CD4-positive, alpha-beta T cell (primary cell): ENCODE measurements at places on chromosomes 12 and 14.

- no peak for DNase-seq
Measured at GRCh38 chr14:56328021-56328420, 209.8 kb downstream of the PELI2 start.

DNA sequence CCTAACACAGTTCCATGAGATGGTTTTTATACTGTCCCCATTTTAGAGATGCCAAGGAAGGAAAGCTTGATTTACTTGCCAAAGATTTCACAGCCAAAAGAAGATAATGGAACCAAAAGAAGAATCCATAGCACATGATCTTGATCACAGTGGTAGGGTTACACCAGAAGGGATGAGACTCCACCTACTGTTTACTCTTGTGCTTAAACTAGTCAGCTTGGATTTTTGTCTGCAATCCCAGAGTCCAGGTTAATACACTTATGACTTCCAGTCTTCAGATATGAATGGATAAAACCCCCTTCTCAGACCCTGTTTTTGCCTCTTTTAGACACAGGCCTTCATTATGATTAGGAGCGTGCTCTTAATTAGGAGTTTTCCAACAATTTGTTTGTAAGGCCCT, 454.2 kb downstream of the AEBP2 start:
- no peak for DNase-seq

DNA sequence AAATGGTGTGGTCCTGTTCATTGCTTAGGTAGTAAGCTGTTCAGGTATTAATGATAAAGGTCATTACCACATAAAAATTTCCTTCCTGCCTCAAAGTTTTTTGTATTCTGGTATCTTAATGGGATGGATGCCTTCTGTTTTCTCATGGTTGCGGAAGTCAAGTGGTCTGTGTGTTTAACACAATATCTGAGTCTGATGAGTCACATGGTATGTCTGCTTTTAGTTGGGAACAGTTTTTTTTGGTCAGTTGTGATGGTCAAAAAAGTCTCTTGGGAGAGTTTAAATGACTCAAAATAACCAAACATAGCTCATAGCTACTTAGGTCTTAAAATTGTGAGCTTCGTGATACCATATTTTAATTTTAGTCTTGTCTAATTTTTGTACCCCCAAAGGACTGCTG, 40.7 kb downstream of the STK38L start:
- no peak for DNase-seq

GRCh38 chr14:90487031-90487430, 90.2 kb downstream of the CALM1 start:
- no peak for DNase-seq

DNA sequence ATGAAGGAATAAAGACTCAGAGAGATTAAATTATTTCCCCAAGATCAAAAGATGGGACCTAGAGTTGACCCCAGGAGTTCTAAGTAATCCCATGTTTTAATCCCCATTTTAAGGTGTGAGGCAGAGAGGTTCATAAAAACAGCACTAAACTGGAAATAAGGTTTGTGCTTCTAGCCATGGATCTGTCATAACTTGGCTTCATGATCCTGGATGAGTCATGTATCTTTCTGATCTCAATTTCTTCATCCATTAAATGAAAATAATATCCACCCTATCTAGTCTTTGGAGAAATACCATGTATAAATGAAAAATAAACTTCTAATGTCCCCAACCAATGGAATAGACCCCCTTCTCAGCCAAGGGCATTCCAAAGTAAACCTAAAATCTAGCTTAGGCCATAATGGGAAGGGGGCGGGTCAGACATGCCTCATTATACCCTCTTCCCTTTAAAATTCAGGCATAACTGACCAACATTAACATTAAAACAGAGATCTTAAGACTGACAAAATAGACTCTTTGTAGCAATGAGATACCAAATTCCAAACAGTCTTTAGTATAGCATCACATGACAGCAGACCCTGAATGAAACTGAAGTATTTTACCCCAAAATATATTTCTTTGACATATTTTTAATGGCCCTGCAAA, 47.8 kb downstream of the SLC41A2 start:
- DNase-seq, result no peak

DNA sequence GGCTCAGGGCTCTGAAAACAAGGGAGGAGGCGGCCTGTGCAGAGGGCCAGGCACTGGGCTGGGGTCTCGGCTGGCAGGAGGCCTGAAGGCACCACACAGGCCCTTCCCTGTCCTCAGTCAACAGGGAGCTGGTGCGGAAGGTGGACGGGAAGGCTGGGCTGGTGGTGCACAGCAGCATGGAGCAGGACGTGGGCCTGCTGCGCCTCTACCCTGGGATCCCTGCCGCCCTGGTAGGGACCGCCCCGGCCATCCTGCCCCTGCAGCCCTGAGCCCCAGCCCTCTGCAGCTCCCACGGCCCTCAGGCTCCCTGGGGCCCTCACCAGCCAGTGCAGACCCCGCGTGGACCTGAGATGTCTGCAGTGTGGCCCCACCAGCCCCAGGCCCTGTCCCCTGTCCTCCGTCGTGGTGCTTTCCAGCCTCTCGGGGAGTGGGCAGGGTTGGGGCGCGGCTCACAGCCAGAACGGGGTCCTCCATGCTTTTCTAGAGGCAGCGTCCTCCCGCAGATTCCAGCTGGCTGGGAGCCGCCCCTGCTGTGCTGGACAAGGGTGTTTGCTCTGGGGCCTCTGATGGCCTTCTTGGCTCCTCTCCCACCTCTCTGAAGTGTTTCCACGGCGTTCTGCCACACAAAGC, 18.1 kb downstream of the ASPG start:
- no peak for DNase-seq

DNA sequence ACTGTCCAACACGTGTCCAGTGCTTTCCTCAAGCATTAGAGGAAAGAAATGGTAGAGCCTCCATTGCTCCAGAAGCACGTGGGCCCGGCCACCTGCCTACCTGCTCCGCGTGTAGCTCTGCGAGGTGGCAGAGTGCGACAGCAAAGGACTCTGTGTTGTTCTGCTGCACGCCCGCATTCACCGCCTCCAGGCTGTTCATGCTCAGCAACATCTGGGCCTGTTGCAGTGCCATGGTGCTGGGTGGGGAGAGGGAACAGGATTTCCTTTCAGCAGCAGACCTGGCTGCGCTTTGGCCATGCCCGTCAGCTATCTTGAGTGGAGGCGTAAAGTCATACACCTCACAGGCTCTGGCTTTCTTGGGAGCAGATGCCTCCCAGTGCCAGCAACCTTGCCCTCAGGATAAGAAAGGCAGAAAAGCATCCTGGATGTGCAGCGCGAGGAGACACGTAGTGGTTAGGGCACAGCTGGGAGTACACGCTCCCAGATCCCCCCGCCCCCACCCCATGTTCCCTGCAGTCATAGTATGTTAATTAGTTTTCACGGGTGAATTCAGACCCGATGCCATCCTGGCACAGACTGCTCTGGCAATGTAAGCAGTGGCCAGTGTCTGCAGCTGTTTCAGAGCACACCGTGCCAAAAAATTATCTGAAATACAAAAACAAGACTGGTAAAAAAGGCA, 25.1 kb downstream of the ANAPC5 start:
- DNase-seq, result no peak

- DNase-seq, result no peak
Measured at GRCh38 chr12:19683178-19683927, 244.1 kb downstream of the AEBP2 start.

DNA sequence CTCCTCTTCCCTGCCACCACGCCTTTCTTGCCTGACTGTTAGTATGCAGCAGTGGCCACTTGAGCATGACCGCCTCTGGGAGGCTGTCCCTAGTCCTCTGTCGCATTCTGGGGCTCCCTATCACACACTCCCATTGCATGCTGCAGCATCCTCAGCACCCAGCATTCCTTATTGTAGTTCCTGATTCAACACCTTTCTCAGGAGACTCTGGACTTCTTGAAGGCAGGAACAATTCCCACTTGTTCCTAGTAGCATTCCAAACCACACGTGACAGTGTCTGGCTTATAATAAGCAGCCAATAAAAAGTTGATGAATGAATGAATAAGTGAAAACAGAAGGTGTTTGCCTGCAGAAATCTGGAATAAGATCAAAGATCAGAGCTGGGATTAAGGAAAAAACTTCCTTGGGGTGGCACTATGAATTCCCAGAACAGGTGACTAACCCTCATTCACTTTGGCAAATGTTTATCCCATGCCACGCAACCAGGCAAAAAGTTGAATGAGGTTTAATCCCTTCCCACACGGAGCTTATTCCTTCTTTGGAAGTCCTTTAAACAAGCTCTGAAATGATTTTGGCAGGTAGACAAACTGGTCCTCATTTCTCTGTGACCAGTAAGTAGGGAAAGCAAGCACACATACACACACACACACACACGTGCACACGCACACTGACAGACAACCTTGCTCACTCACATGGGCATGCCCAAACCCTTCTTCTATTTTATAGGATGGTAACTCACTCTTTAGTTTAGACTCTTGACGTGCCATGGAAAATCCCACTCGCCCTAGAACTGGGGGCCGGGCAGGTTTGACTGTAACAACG, 26.5 kb downstream of the NTF3 start:
- DNase-seq, result no peak

DNA sequence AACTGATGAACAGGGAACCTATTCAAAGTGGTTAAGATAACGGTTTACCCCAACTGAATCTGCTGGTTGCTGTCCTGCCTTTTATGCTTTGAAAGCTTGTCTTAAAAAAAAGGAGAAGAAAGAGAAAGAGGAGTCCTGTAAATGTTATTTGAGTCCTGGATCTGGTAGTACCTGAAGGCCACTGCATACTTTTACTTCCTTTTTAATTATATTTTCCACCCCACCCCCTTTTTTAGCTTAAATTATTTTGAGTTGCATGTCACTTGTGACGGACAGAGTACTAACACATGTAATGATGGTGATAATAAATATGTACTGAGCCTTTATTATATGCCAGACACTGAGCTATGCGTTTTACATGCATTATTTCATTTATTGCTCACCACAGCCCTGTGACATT, 2.5 kb upstream of the AMIGO2 start:
- no peak for DNase-seq

- DNase-seq, result peak; percentile 28
Measured at GRCh38 chr14:55339770-55340169, 68.5 kb downstream of the FBXO34 start.

GRCh38 chr14:20986811-20987210, 3.0 kb upstream of the METTL17 start:
- no peak for DNase-seq

DNA sequence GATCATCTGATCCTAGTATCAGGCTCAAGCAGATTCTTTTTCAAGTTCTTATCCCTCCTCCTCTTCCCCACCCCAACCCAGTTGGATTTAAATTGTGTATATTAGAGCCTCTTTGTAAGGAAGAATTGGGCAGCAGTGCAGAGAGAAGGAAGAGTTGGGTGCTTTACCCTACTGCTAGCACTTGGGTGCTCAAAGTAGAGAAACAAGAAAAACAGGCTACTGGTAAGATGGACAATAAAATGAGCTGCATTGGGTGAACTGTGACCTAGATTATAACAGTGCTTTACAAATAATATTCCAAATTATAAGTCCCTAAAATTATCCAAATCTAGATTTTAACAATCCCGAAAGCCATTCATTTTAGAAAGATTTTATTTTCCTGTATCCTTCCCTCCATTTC, 363.4 kb upstream of the GARIN6 start:
- no peak for DNase-seq

DNA sequence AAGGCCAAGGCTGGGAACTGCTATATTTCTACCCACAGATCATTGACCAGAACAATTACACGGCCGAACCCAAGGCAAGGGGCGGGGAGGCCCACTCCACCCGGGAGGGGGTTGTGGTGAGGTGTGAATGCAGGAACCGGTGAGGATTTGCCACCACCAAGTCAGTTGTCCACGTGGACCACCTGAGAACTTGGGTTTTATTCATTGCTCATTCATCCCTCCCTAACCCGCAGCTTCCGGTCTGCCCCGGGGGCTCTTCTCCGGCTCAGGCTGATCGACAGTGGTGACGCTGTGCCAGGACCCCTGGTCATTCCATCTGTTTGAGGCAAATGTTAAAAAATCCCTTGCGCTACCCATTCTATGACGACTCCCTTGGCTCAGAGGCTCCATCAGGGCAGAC, 127.7 kb upstream of the RTL1 start:
- no peak for DNase-seq

- no peak for DNase-seq
Measured at GRCh38 chr12:102568276-102568675, 87.9 kb upstream of the IGF1 start.

DNA sequence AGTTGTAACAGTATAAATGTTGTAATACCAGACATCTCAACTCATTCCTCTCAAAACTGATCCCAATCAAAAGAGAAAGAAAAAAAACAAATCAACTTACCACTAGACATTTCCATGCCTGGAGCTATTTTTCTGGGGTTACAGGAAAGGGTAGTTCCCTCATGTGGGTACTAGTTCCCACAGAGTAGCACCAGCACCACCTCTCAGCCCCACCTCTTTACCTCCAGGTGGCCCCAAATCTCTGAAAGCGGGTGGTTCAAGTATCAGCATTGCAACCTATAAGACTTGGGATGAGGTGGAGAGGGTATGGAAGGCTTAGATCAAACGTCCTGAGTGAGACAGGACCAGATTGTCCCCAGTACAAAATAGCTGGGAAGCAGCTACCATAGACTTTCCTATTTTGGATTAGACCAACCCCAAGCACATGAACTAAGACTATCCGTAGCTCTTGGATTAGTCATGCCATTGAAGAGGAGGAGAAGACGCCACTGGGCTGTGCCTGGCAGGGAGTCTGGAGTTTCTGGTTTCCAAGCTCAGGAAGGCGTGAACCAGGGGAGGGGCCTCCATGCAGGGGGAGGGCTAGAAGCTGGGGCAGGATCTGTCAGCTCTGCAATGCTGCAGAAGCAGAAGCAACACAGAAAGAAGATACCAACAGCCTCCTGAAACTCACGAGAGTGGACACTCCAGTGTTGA, at the start of gene SLC39A2:
TSS of gene SLC39A2 (plus strand) at position 620 of the 693 bp plus-strand sequence. CDS start 154 bp downstream, outside the sequence.
- no peak for DNase-seq

DNA sequence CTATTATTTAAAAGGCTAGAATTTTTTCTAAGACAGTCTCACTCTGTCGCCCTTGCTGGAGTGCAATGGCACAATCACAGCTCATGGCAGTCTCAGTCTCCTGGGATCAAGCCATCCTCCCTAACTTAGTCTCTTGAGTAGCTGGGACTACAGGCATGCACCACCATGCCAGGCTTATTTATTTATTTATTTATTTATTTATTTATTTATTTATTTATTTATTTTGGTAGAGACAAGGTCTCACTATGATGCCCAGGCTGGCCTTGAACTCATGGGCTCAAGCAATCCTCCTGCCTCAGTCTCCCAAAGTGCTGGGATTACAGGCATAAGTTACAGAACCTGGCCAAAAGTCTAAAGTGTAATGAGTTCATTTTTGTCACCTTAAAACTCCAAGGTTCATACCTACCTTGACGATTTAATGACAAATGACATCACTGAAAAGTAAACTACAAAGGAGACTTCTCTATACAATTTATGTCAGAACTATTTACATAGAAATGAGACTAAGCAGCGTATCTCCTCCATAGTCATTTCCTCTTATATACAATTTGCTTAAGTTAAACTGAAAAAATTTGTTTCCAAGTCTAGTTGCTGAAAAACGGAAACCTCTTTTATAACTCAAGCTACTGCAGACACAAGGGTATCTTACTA, 78.2 kb downstream of the EPS8 start:
- no peak for DNase-seq

- DNase-seq, result no peak
Measured at GRCh38 chr14:89085231-89085731, 260.8 kb downstream of the TTC8 start.

GRCh38 chr12:102964872-102965271, 7.4 kb downstream of the ASCL1 start:
- DNase-seq, result no peak
